ENCODE measurements at places on chromosomes 4 and X.

GRCh38 chr4:139875411-139875825 lies 209.8 kb downstream of the MGST2 start:
- no peak for DNase-seq

DNA sequence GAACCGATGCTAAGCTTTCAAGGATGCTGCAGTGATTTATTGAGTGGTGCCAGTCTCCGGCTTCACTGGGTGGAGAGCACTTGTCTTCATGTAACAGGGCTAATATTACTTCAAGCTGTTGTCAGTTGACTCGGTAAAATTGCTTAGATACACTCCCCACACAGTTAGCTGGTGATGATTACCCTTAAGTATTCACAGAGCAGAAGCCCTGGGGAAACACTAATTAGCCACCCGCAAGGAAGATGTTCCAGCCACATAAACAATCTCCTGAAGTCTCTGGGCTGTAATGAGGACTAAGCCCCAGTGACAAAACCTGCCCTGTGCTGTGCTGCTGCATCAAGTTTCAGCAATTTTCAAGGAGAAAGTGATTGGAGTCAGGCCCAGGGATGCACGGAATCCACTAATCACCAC lies 37.3 kb upstream of the GK2 start:
- peak; percentile 4 for DNase-seq

- no peak for DNase-seq
Measured at GRCh38 chrX:63740382-63740781, 44.6 kb downstream of the ARHGEF9 start.

DNA sequence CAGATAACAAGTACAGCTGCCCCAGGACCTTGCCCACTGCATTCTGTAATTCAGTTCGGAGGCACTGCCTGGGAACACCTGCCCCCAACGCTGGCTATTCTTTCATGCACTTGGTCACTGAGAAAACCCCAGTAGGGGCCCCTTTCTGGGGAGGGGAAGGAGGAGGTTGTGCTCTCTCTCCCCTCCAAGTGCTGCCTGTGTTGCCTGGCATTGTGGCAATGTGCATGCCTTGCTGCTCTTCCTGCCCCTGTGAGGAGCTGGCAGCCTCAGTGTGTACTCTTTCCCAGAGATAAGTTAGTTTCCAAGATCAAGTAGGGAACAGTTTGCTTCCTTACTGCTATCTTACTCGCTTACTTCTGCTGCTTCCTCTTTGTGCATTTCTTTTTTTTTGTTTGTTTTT lies 90.8 kb downstream of the AASDH start:
- no peak for DNase-seq

DNA sequence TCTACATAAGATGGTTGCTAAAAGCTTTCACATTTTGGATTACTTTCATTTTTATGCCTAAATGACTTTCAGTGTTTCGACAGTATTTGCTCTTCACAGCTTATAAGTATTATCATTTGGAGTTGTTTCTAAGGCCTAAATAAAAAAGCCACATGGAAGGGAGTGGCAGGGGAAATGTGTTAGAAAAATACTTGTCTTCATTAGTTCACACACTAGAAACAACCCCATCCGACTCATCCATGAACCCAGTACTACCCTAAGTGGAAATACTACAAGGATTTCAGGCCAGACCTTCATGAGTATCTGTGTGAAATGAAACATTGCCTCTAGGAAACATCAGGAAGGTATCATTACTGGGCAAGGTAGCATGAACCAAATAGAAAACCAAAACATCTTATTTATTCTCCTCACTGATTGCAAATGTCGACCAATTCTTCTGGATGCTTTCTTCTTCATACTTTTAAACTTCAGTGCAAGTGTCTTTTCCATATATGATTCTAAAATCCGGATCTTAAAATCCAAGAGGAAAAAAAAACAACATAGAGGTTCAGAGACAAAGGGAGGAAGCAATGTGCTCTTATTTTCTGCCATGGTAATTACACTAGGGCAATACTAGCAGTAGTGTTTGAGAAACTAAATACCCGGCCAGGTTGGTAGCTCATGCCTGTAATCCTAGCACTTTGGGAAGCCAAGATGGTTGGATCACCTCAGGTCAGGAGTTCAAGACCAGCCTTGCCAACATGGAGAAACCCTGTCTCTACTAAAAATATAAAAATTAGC lies 349.4 kb downstream of the ARHGAP24 start:
- no peak for DNase-seq

DNA sequence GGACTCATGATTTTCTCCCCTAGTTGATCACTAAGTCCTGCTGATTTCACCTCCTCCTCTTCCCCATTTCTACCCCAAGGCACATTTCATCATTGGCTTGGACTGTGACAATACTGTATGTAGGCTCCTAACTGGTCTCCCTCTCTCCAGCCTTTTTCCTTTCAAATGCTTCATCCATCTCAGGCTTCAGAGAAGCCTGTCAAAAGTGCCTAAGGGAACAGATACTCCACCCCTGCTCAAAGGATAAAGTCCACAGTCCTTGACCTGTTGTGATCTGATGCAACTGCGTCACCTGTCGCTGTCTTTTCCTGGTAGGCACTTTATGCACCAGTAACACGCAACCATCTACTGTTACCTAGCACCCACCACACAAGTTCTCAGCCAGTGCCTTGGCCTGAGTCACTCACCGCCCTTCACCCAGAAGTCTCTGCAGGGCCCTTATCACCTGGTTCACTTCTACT lies 12.8 kb downstream of the SCARB2 start:
- peak; percentile 27 for DNase-seq

- DNase-seq: no peak
Measured at GRCh38 chr4:126679303-126679702, 953.5 kb upstream of the INTU start.

DNA sequence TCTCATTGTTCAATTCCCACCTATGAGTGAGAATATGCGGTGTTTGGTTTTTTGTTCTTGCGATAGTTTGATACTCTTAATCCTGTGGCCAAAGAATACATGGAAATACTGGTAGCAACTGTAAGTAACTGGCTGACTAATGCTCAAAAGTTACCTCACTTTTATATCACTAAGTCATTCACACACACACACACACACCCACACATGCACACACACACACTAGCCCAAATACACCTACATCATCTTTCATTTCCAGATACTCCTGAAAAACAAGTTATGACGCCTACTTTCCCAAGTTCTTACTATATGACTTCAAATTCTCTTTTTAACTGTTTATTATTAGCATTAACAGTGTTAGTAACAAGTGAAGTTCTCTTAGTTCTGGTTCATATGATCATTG lies 101.3 kb downstream of the DCHS2 start:
- DNase-seq: no peak

DNA sequence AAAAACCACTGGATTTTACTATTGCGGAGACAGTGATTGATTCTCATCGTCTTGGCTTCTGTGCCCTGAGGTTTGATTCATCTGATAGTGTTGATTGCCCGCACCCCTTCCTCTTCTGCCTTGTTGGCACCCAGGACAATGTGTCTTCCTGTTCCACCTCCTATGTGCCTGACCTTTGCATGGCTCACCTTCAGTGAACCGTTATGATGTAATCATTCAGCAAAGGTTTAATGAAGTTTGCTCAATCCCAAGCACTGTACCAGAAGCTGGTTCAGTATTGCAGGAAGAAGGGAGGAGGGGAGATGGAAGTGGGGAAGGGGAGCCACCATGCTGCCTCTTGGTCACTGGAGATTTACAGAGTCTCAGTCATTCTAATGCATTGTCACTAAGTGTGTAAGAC lies 36.3 kb downstream of the PDGFRA start:
- DNase-seq: no peak

- no peak for DNase-seq
Measured at GRCh38 chr4:158644356-158644755, 27.3 kb downstream of the C4orf46 start.

GRCh38 chr4:1727117-1728031 lies 6.1 kb downstream of the TACC3 start:
- peak; percentile 51 for DNase-seq

DNA sequence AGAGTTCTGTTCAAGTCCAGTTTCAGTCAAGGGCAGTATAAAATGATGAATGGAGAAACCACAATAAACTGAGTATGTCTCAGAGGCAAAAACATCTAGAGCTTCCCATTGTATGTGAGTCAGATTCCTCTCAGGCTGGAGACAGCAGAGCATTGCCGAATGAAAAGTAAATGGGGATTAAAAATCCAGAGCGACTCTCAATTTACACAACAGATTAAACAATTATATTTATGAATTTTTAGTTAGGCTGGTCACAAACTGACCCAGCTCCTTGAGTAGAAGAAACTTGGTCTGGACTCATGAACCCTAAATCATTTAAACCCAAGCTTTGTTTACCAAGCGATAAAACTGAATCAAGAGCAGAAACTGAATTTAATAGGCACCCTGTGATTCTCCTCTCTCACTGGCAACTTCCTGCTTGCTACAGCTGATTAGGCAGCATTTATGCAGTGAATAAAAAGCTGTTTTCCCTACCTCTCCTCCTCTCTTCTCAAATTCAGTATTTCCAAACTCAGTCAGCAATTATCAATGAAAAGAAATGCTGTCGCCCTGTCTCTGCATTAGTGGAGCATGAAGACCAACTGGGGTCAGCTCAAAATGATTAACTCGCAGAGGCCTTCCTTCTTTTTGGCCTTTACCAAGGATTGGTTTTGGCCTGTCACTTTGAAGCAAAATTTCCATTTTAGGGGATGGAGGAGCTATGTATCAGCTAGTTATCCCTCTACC lies 568.0 kb downstream of the PDHA2 start:
- DNase-seq: no peak

DNA sequence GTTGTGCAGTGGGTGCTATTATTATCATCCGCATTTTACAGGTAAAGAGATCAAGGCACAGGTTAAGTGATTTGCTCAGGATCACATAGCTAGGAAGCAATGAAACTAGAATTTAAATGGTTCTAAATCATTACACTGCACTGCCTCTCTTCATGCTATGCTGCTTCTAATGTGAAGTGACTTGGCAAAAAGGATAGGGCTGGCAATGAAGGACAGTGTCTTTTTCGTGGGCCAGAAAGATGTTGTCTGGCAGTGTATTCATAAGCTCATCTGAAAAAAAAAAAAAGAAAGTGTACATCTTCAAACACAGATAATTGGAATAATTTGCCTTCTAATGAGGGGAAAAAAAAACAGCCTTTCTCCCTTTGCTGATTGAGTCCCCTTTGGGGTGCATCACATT lies 132.2 kb upstream of the FUNDC1 start:
- DNase-seq: no peak

DNA sequence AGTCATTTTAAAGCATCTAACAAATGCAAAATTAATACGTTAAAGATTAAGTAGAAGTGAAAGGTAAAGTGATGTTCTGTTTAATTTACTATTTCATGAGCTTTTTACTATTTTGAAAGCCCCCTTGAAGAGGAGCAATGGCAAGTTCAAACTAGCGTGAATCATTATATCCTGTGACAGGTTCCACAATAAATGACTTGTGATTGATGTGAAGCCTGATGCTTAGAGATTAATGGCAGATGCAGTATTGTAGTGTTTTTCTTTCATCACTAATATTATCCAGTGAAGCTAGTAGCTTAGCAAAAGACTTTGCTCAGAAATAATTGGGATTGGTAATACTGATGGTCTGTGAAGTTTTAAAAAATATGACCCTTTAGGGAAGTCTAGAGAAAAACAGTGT lies 57.3 kb downstream of the STOX2 start:
- DNase-seq: no peak

DNA sequence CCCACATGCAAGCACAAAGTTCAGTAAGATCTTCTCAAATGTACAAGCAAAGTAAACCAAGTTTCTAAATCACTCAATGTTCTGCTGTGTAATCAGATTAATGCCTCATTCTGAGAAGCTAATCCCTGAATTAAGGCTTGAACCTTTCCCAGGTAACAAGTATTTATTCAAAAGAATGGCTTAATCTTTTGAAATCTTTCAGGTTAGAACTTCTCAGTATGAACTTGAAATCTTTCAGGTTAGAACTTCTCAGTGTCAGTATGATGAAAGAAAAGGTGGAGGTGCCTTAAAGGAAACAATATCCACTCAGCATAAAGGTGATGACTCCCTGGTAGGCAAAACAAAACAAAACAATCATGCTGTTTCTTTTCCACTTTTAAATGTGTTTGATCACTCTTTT lies 29.0 kb downstream of the TMPRSS11B start:
- DNase-seq: no peak

GRCh38 chr4:153781280-153781679 lies 7.6 kb downstream of the SFRP2 start:
- no peak for DNase-seq

DNA sequence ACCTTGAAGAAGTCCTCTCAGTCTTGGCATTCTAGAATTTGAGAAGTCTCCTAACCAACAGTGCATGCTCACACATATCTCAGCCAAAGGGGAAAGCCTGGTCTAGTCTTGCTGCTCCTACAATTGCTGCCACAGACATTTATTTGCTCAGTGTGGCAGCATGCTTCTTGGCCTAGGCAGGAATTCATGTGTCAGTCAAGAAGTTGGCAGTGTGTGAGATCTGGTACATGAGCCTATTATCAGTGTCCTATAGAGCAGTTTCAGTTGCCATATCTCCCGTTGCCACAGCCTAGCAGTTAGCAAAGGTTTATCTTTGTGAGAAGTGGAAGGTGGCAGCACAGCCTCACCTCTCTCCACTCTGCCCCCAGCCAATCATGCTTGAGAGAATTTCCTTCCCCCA lies 176.9 kb upstream of the ARHGEF9 start:
- DNase-seq: no peak

- DNase-seq: no peak
Measured at GRCh38 chrX:2416851-2417604, 83.7 kb downstream of the DHRSX start.

DNA sequence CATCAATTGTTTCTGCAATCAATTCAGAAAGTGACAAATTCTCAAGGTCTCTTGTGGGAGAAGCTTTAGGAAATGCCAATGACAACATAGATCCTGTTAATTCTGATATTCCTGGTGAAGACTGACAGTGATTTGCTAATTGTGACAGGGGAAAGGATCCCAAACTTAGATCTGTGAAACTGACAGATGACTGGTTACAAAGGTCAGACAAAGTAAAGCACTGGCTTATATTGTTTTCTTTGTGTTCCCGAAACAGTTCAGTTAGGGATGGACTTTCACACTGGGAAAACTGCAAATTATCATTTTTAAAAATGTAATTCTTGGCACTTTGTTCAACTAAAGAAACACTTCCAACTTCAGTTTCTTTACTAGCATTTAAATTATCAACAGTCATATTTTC lies 30.1 kb downstream of the NAT8L start:
- no peak for DNase-seq

- DNase-seq: no peak
Measured at GRCh38 chrX:15441464-15441863, 51.7 kb downstream of the PIR start.

GRCh38 chr4:124641715-124642381 lies 70.7 kb downstream of the ANKRD50 start:
- peak; percentile 81 for DNase-seq

- DNase-seq: no peak
Measured at GRCh38 chrX:110536816-110537215, 178.2 kb downstream of the RTL9 start.

GRCh38 chr4:3762753-3763549 lies 3.2 kb upstream of the ADRA2C start:
- DNase-seq: no peak

GRCh38 chr4:12852338-12853307 lies 631.5 kb downstream of the RAB28 start:
- peak; percentile 3 for DNase-seq
